ENCODE measurements at places on chromosomes 1 and 21.

DNA sequence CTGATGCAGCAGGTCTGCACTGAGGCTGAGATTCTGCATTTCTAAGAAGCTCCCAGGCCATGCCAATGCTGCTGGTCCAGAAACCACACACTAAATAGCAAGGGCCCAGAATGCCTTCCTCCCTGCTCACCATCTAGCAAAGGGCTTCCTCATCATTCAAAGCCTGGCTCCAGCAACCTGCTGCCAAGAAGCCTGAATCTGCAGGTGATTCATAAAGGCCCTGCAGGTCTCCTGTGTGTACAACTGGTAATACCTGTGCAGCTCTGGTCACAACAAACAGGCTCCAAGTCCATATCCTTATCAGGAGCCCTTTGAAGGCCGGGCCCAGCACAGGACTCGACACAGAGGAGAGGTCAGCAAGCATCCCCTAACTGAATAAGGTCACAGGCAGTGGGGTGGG lies 26.7 kb downstream of the GLIS1 start:
- no peak for DNase-seq

DNA sequence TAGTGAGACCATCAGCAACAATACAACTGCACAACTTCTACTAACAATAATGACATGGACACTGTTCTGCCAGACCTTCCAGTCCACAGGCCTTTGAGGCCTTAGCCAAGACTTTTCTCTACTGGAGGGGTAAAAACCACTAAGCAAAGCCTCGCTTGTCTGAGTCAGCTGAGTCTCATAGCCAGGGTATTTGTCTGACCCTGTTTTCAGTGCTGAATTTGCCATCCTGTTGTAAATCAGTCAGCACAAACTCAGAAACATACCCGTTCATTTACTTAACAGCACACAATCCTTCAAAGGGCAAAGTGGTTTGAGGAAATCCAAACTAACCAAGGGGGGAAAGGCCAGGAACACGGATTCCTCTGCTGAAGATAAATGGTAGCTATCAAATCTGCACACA lies 537.8 kb downstream of the SMYD3 start:
- DNase-seq = no peak

- no peak for DNase-seq
These were observed 18.3 kb downstream of the IL6R start for GRCh38 chr1:154423304-154423987.

DNA sequence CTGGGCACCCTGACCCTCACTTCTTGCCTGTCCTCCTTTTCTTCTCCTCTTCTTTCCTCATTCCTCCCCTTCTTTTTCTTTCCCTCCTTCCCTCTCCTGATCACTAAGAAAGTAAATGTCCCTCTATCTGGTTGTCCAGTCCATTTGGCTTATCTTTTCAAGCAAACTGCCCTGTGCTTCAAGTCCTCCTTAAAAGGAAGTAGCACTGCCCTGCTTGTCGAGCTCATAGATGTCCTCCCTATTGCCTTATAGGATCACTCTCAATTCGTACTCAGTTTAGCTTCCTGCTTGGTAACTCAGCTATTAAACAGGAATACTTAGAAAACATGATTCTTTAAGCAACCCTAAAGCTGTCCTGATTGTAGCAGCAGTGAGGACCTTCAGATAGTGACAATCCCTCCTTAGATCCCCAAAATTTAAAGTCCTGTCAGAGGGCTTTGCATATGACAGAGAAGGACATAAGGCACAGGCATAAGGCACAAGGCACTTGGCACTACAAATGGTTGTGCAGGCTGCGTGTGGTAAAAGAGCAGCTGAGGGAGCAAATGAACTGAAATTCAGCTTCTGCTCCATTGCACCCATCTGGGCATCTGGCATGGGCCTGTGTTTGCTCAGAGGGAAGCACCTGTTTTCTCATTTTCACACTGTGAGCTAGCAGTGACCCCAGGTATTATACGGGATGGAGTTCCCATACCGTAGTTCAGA lies 26.1 kb upstream of the SLAMF6 start:
- no peak for DNase-seq

DNA sequence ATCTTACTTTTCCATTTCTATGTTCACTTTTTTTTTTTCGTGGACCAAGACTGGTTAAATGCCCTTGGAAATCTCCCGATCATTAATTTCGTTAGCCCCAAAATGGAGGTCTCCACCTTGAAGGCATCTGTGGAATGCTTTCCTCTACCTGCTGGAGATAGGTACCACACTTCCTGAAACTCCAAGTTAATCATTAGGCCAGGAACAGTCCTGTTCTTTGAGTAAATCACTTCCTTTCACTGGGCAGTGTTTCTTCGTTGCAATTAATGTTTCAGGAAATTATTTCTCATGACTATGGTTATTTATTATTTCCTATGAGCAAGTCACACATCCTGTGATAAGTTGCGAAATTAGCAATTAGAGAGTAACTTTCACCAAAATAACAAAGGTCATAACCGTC lies 225.2 kb upstream of the LYPLAL1 start:
- DNase-seq = no peak

DNA sequence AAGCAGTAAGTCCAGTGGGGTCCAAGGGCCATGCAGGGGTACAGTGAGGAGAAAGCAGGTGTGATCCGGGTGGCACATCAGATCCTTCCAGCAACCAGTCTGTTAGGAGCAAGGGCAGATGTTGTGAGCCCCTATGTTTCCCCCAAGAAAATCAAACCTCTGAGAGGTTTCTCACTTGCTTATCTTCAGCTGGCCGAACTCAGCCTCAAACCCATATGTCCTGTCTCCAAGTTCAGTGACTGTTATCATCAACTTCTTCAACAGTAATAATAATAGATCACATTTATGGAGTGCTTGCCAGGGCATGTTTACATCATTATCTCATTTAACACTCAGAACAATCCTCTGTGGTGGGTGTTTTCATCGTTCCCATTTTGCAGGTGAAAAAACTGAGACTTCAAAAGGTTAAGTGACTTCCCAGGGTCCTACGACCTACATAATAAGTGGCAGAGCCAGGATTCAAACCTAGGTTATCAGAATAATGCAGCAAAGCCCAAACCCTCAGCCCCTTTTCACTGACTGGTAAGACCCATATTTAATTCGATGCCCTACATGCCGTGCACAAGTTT lies 3.3 kb downstream of the CAPN2 start:
- no peak for DNase-seq

DNA sequence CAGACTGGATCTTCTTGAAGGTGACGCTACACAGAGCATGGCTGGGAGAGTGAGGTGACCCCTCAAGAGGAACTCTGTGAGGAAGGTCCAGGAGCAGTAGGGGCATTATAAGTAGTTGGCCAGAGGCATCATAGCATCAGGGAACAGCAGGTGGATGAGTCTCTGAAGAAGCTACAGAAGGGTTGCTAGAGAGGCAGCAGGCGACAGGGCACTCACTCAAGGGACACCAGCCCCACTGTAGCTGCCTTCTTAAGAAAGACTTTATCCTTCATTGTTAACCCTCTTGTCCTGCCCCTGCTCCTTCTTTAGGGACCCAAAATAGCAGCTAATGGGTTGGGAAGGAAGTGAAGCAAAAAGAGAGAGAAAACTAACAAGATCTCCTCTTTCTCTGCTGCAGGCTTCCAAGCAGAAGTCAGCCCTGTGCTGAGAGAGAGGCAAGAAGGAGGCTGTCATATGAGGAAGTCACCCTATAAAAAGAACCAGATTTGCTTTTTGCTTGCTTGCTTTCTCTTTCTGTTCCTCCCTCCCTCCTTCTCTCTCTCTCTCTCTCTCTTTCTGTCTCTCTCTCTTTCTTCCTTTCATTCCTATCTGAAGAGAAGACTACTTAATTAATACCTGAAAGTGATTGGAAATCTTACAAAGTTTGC lies 7.7 kb upstream of the CD5L start:
- DNase-seq = no peak

- DNase-seq = no peak
These were observed 108.2 kb downstream of the MRPS6 start for GRCh38 chr21:34181431-34182039.

- no peak for DNase-seq
These were observed 451.9 kb upstream of the VAMP3 start for GRCh38 chr1:7319196-7319595.

DNA sequence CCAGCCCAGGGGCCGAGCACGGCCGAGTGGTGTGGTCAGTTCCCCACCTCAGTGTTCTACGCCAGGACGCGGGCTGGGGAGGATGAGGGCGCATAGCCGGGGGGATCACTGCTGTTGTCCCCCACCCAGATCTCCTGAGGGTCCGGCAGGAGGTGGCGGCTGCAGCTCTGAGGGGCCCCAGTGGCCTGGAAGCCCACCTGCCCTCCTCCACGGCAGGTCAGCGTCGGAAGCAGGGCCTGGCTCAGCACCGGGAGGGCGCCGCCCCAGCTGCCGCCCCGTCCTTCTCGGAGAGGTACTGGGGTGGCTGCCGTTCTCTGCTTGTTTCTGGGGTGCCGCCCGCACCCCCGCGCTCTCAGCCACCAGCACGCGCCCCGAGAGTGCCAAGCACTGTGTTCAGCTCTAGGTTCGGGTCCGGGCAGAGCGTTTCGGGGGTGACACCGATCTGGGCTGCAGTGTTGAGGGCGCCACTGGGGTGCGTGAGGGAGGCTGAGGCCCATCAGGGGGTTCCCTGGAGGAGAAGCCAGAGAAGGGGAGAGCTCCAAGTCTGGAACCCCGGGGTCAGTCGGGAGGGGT lies 17.4 kb downstream of the SAMD11 start:
- DNase-seq = no peak

GRCh38 chr1:3420218-3420951 lies 34.1 kb upstream of the ARHGEF16 start:
- no peak for DNase-seq

DNA sequence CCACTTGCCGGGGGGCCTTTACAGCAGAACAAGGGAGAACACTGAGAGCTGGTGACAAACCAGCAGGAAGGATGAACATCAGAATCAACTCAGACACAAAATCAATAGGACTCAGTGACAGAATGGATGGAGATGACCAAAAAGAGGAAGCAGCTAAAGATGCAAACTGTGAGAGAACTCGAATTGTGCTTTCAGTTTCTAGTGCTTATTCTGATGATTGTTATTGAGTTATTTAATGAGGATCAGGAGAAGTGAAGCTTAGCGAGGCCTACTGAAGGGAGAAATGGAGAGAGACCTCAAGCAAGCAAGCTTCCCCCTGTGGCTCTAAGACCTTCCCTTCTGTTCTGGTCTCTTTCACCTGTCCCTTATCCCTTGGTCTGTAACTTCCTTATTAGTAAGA lies 30.3 kb upstream of the TMEM125 start:
- DNase-seq = no peak

DNA sequence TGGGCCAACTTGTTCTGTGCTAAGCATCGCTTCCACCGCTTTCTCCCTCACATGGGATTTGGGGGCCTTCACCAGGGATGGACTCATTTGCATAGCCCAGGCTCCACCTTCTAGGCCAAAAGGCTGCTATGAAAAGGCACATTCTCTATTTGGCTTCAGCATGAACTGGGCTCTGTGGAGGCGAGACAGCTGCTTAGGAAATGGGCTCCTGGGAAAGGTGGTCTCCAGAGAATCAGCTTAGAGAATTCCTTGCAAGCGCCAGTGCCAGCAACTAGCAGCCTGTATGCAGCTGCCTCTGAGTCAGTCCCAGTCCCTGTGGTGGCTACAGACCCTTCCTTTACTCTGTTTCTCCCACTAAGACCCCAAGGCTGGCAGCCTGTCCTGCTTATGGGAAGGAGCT lies 214.5 kb downstream of the HIVEP3 start:
- DNase-seq = no peak

GRCh38 chr1:243230914-243231313 lies 24.2 kb downstream of the CEP170 start:
- peak; percentile 15 for DNase-seq

DNA sequence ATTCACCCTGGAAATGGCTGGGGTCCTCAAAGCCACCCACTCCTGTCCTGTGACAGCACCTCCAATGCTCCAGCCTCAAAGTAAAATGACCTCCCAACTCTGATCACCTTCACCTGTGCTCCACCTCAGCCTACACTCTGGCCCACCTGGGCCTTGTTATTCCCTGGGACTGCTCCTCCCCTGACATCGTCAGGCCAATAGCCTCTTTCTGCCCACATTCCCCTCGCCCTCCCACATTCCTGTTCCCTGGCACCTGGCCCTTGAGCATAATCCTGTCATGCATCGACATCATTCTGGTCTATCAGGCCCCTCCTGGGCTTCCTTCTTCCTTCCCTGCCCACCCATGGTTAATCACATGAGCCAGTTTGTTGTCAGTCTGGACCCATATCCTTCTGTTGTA lies 13.2 kb upstream of the BCAR3 start:
- no peak for DNase-seq

- DNase-seq = no peak
These were observed 66.4 kb upstream of the NEK2 start for GRCh38 chr1:211741788-211742187.

GRCh38 chr1:239909898-239910297 lies 181.8 kb upstream of the FMN2 start:
- no peak for DNase-seq

GRCh38 chr1:181482521-181483284 lies 614 bp upstream of the CACNA1E start:
- peak; percentile 57 for DNase-seq

- no peak for DNase-seq
These were observed 377.8 kb downstream of the USH2A start for GRCh38 chr1:216045400-216045799.

- peak; percentile 75 for DNase-seq
These were observed 787 bp downstream of the GRIK3 start for GRCh38 chr1:37033355-37034101.

DNA sequence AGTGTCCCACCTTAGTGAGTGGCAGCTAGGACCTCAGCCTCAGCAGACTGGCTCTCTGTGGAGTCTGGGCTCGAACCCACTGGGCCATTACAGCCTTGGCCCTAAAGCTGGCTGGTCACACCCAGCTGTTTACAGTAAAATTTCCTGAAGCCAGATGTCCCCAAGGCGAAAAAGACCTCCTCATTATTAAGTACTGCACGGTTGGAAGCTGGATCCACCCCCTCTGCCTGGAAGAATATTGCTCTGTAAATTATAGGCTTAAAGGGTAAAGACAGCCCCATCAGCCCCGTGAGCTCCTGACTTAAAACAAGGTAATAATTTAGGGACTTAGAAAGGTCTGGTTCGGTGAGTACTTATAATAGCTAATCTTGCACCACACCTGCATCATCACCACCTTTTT lies 30.3 kb upstream of the TMEM51 start:
- no peak for DNase-seq

All from NCI-H526 (cell line).